ENCODE measurements at places on chromosomes 11 and 22.

GRCh38 chr11:133360860-133361688, 171.2 kb downstream of the OPCML start:
- no peak for DNase-seq

DNA sequence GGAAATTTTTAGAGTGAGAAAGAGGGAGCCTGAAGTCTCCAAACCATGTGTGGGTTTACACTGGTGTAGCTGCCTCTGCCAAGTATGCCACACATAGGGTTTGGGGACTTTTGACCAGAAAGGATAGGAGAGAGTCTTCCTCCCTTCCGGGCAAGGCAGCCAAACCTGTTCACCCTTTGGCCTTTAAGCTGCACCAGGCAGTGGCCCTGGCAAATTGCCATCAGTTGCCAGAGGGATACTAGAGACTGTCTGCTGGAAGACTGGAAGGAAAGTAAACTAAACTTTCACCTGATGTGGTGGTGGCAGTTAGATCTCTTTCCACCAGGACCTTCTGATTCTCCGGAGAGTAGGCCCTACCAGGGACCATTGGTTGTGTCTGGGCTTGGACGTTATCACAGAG, 1263.2 kb downstream of the FAM181B start:
- no peak for DNase-seq

DNA sequence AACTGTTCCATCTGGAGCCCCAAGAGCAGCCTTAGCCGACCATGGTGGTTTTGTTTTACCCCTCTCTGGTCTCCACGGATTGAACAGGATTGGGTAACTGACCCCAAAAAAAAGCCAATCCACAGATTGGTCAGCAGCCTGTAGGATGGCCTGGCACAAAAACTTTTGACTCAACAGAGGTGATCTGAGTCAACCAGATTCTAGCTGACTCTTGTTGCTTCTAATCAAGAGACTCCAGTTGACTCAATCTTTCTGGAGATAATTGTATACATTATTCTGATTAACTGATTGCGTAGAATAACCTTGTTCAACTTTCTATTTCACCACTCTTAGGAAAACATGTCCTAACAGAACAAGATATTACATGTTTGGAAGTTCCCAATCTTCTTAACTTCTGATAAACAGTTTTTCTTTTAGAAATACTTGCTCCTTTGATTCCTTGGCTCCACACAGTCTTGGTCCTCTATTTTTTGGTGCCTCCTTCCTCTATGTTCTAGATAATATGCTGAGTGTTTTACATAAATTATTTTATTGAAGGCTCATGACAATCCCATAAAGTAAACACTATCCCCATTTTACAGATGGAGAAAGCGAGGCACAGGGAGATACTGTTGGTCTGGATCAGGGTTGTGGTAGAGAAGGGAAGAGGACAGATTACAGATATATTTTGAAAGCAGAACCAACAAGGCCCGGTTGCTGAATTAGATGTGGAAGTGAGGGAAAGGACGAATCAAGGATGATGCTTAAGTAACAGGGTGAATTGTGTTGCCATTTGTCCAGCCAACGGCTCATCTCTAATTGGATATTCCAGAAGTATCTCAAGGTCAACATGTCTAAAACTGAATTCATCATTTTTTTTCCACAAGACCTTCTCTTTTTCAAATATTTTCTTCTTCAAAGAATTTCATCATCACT, 11.5 kb upstream of the ZC3H12C start:
- no peak for DNase-seq

DNA sequence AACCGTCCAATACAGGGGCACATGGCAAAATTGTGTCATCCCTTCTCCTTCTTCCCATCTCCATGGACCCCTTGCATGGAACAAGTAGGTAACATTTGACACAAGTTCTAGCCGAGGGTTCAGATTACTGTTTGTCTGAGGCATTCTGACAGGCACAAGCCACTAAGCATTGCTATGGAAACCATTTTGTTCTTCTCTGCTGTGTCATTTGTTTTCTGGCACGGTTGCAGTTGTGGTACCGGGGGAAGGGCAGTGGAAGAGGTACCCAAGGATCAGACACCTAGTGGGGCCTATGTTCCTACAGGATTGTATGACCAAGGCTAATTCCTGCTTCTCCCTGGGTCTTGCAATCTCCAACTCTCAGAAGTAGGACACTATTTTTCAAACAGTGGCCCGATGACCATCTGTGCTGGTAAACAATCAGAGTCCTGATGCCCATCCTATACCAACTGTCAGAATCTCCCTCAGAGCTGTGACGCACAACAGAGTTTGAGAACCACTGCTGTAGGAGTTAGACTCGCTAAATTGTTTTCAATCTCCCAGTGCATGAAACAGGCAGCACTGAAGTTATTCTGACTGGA, 69.3 kb downstream of the KCNC1 start:
- no peak for DNase-seq

GRCh38 chr11:116731097-116731761, 41.6 kb downstream of the BUD13 start:
- no peak for DNase-seq

GRCh38 chr11:122742301-122743018, 86.9 kb downstream of the UBASH3B start:
- DNase-seq: no peak

DNA sequence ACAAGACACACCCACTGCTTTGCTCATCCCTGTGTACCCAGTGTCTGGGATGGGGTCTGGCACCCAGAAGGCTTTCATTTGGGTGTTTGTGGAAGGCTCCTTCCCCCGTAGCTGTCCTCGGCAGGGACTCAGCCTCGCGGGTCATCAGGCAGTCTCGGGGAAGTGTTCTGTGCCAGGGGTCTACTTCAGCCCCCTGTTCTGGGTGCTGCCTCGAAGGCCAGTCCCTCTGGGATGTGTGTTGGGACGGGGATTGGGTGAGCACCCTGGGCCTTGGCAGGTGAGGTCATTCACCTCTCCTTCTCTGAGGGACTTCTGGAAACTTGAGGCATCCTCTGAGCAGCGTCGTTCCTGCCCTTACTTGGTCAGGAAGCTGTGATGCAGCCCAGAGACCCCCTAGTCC, 65.5 kb downstream of the RPUSD4 start:
- DNase-seq: no peak

DNA sequence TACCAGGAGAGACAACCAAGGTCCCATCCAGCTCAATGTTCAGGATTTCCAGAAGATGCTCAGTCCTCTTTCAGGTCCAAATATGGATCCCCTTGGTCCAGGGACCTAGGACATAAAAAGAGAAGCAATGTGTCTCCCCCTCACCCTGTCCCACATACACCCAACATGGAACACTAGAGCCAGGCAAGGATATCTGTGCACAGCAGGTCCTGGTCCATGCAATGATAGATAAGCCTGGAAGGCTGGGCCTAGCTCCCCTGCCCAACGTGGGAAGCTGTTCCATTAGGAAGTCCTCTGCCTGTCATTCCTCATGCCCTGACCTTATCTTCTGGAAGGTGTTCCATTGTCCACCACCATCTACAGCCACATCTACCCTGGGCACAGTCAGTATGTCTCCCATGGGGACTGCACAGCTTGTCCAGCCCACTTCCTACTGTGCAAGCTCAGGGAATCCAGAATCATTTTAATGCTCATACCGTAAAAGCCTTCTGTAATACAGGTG, 1434.8 kb downstream of the TBC1D22A start:
- DNase-seq: no peak

GRCh38 chr11:131790586-131790985, 420.2 kb downstream of the NTM start:
- DNase-seq: no peak

DNA sequence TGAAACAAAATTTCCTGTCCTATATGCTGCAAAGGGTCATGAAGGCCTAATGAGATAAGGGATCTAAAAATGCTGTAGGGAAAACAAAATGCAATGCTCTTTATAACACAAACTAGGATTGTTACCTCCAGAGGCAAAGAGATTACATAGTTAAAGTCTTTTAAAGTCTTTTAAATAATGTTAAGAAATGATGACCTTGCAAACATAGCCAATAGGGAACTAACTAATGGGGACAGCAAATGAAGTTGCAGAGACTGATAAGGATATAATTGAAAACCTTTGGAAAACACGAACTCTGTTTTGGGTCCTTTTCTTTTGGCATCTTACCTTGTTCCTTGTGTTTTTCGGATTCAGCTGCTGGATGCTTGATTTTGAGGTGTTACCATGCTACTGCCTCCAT, 485.9 kb downstream of the KCNA4 start:
- DNase-seq: no peak

DNA sequence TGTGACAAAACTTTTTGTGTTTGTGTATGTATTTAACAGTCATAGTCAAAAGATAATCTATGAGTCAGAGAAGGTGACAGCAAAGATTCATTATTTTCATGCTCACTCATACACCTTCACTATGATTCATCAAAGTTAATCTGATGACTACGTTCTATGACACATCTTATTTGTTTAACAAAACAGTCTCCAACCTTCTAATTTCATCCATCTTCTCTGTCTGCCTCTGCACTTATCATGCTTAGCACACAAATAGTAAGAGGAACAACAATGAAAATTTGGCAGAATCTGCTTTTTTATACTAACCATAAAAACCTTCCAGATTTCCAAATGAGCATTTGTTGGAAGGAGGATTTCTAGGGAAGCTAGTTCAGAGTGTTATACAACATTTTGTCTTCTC, 568.9 kb downstream of the LUZP2 start:
- no peak for DNase-seq

GRCh38 chr11:65431451-65432099, 9.0 kb downstream of the NEAT1 start:
- DNase-seq: no peak

DNA sequence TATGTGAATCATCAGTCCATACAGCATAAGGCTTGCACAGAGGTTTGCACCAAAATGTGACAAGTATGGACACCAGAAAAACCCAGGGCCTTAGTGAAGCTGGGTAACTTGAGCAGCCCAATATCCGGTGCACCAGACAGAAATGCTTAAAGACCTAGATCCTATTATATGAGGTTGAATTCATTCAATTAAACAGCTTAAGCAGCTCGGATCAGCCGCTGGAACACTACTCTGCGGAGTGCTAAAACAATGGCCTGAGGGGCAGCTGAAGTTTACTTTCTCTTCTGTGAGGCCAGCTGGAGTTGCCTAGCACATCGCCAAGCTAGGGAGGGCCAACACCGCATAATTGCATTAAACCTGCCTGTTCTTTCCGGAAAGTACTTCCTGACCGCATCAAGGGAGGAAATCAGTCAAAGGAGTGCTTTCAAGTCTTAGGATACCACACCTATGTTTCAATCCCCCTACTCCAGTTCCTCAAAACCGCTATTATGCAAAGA, 17.0 kb upstream of the FAM181B start:
- DNase-seq: peak; percentile 9

GRCh38 chr11:119120639-119121007, 757 bp upstream of the HINFP start:
- no peak for DNase-seq

- no peak for DNase-seq
Measured at GRCh38 chr11:13692172-13692571, 23.7 kb downstream of the FAR1 start.

- no peak for DNase-seq
Measured at GRCh38 chr11:57566005-57566904, 1.2 kb downstream of the UBE2L6 start.

DNA sequence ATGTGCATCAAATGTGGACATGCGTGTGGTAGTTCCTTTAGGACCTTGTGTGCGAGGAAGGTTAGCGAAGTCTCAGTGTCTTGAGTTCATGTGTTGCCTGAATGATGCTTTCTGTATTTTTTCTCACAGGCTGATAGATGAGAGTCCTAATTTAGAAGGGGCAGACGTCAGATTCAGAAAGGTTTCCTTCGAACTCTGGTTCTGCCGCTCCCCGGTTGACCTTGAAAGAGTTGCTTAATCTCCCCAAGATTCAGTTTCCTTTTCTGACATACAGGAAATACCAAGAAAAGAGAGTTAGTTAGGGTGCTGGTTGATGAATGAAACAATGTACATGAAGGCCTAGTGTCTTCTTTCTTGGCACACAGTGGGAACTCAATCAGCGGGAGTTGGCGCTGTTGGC, 35.9 kb upstream of the TTC12 start:
- no peak for DNase-seq

DNA sequence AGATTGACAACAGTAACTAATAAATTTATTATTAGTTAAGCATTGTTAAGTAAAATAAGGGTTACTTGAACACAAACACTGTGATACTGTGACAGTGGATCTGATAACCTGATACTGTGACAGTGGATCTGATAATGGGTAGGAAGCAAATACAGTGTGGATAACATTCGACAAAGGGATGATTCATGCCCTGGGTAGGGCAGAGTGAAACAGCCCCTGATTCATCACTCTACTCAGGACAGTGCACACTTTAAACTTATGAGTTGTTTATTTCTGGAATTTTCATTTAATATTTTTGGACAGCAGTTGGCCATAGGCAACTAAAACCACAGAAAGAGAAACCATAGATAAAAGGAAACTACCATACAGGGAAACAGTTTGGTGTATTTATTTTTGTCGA, 60.8 kb upstream of the CTSC start:
- DNase-seq: no peak

DNA sequence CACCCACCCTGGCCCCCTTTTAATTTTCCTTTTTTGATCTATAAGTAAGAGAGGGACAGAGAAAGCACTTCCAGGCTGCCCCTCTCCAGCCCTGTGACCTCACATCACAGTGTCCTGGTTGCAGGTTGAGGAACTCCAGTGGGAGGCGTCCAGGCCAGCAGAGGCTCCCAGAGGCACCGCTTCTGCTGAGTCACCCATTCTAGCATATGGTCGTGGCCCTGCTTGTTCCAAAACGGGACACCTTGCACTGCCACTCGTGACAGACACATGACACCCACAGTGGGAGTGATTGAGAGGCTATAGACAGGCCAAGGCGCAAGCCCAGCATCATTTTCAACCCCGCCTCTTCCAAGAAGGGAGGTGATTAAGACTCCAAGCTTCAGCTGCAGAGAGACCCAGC, 16.0 kb upstream of the TMPRSS4 start:
- no peak for DNase-seq

- DNase-seq: no peak
Measured at GRCh38 chr22:35018995-35019394, 47.0 kb upstream of the ISX start.
